ENCODE measurements at places on chromosomes 7 and 10.
A peak's percentile ranks its signal among the peaks of the same experiment; 100 is the strongest.

DNA sequence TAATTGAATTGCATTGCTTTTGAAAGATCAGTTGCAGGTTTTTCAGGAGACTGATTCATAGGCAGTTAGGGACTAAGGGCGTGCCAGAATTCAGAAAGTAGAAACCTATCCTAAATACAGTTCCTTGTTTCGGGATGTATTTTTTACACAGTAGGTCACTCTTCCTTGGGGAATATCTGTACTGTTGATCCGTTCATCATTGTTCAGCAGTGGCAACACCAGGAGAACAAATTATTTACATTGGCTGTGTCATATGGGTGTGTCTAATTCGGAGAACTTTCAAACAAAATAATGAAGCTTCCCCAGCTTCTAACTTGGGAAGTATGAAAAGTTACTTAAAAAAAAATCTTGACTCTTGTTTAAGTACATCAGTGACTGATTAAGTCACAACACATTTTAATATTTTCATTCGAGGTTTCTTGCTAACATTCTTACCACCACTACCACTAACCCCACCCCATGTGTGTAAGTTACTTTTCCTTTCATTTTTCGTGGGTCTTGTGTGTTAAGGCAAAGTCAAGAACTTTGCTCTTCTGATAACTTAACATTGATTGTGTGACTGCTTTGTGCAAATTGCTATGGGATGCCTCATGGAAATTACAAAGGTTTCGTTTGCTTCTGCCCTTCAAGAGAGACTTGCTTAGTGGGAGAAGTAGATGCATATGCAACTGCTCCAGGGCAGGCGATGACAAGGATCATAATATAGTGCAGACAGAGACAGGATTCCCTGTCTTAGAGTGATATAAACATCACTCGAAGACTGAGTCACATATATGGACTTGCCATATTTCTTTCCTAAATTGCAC, 43.8 kb upstream of the RPA3 start:
- DNase-seq = no peak

GRCh38 chr10:60732807-60733516, 45.3 kb upstream of the CDK1 start:
- peak; percentile 38 for DNase-seq

- DNase-seq = no peak
These were observed 39.8 kb upstream of the ARL4A start for GRCh38 chr7:12647364-12648219.

DNA sequence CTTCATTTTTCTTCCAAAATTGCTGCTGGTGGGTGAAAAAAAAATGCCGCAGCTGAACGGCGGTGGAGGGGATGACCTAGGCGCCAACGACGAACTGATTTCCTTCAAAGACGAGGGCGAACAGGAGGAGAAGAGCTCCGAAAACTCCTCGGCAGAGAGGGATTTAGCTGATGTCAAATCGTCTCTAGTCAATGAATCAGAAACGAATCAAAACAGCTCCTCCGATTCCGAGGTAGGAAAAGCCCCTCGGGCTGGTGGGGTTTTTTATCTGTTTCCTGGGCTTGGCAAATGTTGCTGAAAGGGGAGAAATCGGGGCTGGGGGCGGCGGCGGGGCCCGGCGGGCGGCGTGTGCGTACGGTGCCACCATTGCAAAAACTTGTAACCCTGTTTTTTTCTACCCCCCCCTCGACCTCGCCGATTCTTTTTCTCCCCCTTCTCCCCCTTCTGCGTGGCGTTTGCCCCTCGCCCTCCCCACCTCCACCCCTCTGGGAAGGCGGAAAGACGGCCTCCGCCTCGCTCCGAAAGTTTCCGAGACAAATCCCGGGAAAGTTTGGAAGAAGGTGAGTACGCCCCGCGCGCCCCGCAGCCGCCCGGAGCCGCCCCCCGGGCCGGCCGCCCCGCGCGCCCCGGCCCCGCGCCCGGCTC, 789 bp downstream of the TCF7L2 start:
- DNase-seq = no peak

DNA sequence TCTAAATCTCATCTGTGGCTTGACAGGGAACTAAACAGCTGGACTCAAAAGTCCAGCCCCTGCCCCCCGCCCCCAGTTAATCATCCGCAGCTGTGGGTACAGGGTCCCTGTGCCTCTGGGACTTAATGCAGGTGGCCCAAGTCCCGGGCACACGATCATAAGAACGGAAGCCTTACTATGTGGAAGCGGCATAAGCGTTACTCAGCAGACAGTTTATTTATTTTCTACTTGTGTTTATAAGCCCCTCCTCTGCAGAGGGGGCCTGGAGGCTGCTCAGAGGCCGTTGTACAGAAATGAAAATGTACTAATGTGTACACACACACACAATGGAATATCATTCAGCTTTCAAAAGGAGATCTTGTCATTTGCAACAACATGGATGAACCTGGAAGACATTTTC, 158.0 kb upstream of the TNS3 start:
- DNase-seq = no peak

- DNase-seq = no peak
These were observed 11.2 kb downstream of the LRIT2 start for GRCh38 chr10:84214046-84214572.

DNA sequence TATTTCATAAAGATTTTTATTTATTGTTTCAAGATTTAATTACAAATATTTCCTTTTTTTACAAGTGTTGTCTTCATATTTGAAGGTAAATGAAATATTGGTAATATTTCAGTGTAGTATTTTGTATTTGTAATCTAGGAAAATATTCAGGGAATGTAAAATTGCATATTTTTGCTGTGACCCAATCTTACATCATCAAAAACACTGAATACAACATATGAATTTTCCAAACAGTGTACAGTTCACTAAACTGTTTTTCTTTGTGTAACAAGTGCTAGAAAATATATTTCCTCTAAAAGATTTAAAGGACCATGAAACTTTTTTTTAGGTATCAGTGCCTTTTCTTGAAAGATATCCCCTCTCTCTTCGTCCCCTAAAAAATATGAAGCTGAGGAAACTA, 251.9 kb upstream of the KCND2 start:
- DNase-seq = no peak

GRCh38 chr10:338171-339037, 203.1 kb downstream of the ZMYND11 start:
- DNase-seq = no peak

GRCh38 chr7:8160250-8160649, 101.7 kb downstream of the ICA1 start:
- no peak for DNase-seq

DNA sequence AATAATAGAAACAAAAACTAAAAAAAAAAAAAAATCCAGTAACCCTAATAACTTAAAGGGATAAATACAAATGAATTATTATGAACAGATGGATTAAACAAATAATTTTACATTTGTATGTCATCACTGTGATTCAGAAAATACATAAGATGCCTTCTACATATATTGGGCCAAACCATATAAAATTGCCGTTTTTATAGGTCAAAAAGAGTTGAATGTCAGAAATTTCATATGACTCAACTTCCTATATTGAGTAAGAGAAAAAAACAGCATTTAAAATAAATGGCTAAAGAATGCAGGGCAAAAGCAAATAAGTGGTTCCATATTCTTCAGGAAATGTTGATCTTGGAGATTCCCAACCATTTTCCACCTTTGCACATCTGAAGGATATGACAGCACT, 9.4 kb downstream of the SLC35B4 start:
- DNase-seq = no peak

DNA sequence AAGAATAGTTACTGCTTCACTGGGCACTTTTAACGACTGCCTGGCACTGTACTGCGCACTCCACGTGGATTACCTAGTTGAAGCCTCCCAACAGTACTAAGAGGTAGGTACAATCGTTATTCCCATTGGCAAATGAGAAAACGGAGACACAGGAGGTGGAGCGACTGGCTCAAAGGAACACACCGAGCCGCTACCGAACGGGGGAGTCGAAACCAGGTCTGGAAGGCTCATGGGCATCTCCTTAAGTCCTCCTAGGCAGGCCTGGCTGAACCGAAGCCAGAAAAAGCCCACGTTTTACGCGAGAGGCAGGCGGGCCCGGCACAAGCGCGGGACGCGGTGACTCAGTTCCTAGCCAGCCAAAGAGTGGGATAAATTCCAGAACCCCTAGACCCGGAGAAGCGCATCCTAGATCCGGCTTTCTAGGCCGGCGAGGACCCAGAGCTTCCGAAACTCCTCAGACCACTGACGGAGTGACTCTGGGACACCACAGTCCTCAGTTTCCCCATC, 472 bp downstream of the PDAP1 start:
- peak; percentile 18 for DNase-seq

DNA sequence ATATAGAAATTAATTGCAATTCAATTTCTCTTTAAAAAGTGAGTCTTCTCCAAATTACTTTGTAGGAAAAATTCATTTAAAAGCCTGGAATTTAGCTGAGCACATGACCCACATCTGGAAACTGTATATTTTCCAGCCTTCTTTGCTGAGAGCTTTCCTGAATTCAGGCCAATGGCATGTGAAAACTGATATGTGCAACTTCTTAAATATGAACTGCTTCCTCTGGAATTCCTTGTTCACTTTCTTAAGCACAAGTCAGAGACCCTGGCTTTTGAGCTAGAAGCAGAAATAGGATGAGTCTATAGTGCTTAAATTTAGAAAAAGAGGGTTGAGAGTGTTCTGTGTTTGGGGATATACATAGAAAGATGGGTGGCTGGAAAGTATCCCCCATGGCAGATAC, 365.1 kb upstream of the MTPN start:
- DNase-seq = no peak

DNA sequence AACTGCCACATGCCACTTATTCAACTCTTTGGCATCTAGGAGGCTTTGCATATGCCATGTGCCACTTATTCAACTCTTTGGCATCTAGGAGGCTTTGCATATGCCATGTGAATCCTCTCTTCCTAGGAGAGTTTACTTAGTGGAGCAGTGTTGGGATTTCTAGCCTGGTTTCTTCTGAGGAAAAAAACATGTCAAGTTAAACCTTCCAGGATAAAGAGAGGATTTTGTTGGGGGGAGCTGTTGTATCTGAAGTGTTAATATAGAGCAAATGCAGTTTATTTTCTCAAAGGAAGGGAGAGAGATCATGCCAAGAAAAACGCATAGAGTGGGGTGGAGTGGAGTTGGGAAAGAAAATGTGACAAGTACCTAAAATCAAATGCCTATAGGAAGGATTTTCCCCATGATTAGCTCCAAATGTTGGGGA, 91.5 kb downstream of the MCU start:
- DNase-seq = no peak

- peak; percentile 34 for DNase-seq
These were observed 1.6 kb downstream of the TCF7L2 start for GRCh38 chr10:112951359-112952281.

DNA sequence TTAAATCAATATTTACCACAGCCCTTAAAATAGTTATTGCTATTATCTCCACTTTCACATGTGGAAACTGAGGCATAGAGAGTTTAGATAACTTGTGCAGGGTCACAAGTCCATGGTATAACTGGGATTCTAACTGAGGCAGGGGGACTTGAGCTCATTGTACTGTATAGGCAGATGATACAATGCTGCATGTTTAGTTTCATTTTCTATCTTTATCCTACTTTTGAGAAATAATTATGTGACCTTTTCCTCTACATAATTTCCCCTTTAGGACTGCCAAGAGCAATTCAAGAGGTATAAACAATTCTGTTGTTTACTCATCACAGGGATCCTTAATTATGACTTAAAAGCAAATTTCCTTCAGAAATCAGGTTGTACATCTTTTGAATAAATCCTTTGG, 193.1 kb downstream of the SUGCT start:
- DNase-seq = no peak

DNA sequence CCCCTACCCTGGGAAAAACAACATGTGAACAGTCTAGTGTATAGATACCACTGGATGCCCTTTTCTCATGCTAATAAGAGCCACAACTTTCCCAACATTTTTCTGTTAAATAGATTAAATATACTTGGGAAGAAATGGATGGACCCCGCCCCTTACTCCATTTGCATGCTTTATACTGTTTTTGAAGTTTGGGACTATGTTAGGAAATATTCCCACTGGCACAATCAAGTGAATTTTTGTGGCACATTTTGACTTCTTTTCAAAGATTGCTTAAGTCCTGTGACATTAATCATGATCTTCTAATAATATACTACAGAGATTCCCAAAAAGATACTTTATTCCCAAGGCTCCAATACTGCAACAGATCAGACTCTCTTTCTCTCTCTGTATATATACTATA, 216.6 kb downstream of the TWIST1 start:
- no peak for DNase-seq

DNA sequence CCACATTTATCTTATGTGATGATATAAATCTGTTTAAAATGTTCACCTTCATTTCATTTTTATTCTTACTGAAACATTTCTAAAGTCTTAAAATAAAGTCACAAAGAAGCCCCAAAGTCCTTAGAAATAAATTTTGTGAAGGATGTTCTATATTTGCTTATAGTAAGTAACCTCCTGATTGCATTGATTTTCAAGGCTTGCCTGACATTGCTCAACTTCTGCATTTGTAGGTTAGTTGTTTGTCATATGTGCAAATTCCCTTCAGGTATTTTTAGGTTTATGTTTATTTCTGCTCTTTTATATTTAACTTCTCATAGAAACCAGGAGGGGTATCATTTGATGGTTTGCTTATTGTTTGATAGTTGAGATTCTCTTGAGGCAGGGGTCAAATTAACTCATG, 417.8 kb downstream of the ARL4A start:
- no peak for DNase-seq

DNA sequence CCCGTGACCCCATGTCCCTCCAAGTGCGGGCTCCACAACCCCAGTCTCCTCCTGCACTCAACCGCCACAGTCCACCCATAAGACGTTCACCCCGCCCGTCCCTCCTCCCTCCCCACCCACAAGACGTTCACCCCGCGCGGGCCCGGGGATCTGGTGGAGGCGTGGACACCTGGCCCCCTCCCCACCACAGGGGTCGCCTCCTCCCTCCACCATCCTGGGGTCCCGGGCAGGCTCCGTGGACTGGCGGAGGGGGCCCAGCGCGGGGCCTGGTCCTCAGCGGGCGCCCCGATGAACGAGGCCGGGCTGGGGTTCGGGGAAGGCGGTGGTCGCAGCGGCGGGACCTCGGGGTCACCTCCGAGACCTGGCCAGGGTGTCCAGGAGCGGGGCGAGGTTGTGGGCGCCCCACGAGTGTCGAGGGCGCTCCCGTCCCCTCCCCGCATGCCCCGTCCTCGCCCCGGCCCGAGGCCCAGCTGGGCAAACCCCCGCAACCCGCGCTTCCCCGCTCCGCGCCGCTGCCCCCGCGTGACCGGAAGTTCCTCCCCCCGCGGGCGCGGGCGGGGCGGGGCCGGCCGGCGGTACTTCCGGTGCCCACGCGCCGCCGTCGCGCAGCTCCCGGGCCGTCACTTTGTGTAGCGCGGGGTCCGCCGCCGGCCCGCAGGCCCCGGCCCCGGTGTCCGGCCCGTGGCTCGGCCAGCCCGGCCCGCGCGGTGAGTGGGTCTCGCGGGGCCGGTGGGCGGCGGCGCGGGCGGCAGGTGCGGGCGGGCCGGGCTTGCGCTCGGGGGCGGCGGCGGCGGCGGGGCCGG, at the start of gene ZNF316:
Gene ZNF316 (plus strand): TSS at position 578 of the 803 bp plus-strand sequence. CDS start 5,092 bp downstream, outside the sequence.
- peak; percentile 32 for DNase-seq

Data from T-helper 22 cell (primary cell).